ENCODE measurements at places on chromosomes 5 and 9. TPM values are rescaled to one million over a fixed set of nuclear protein-coding genes. Genes with fewer than 3 reads are reported as not detected.

DNA sequence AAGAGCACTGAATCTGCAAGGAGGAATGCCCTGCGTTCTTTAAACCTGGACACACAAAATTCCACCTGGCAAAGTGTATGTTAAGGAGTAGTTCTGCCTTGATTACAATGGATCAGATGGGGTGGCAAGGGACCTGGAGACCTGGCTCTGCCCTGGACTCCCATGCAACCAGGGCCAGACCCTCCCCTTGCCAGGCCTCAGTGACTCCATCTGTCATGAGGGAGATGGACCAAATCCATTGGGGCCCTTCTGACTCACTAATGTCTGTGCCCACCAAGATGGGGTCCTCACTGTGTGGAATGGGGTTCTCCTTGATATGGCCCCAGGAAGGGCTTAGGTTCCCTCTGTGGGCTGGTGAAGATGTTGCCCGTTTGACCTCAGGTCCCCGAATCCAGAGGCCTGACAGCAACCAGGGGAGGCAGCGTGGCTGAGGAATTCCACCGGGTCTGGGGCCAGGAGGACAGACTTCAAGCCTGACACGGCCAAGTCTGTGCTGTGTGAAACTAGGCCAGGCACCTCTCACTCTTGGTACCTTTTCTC lies 100.3 kb downstream of the PAX5 start:
- no peak for DNase-seq

- no peak for DNase-seq
These were observed 76.5 kb downstream of the COL5A1 start for GRCh38 chr9:134717924-134718645.

Gene HCN1
- 0.06 TPM for polyA plus RNA-seq

DNA sequence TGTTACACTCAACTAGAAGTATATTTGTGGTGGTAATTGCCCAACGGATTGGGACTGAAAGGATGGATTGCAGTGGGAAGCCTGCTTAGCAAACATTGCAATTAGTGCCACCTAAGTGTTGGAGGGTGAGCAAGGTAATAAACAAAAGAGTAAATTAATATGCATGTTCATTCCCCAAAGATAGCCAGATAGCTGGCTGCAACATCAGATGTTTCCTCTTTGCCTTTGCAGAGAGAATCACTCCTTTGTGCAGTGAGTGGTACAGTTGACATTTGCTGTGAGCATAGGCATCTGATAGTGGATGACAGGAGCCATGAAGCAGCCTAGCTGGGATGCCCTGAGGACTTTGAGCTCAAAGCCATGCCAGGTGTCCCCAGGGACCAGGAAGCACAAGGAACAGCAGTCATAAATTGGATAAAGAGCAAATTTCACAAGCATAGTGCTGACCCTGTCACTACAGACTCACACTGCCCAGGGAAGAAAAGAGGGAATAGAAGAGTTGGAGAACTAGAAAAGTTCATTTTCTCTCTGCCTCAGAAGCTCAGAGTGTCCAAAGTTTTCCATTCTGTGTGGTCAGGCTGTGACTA lies 336.1 kb upstream of the SLC30A5 start:
- DNase-seq = no peak

DNA sequence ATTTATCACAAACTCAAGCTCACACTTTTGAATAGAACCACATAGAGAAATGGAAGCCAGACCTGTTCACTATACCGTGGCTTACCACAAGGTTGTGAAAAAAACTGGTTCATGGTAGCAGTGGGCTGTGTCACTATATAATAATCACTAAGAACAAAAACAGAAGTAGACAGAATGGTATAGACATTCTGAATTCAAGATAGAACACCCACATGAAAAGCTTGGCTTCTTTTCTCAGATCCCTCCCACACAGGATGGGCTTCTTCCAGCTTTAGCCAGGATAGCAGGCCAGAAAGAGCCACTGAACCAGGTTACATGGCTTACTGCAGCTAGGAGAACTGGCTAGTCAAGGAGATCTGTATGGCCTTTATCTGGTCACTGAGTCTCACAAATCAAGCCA lies 6.1 kb upstream of the NRG2 start:
- no peak for DNase-seq

DNA sequence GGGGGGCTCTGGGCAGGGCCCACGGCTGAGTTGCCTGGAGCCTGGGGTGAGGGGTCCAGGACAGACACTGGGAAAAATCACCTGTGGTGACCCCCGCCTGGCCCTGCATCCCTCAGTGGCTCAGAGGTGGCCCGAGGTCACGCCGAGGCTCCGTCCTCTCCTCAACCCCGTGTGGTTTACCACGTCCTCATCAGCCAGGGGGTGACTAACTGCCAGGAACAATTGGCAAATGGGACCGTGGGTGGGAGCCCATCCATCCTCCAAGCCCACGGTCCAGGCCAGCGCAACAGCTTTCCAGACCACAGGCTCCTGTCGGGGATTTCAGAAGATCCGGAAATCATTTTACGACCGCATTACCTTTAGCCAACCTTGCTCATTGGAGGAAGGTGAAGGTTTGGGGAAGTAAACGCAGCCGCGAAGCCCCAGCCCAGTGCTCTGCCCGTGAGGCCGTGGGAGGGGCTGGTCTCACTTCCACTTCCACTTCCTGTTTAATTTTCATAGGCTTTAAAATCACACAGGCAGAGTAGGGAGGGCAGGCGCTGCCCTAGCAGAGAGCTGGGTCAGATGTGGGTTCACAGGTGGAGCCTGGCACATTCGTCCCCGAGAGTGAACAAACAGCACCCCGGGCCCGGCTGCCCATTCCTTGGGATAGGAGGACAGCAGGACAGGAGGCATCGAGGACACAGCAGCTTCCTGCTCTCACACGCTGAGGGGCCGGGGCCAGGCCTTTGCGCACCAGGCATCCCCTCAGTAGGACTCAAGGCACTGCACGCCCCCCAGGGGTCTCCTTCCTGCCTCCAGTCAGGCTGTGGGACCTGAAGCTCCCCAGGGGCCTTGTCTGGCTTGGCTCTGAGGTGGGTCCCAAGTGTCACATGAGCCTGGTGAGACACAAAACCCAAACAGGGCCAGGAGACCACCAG lies 19.8 kb upstream of the SLC9A3 start:
- DNase-seq = no peak

GRCh38 chr9:125262294-125262991 lies 817 bp downstream of the GAPVD1 start:
- peak; percentile 17 for DNase-seq

DNA sequence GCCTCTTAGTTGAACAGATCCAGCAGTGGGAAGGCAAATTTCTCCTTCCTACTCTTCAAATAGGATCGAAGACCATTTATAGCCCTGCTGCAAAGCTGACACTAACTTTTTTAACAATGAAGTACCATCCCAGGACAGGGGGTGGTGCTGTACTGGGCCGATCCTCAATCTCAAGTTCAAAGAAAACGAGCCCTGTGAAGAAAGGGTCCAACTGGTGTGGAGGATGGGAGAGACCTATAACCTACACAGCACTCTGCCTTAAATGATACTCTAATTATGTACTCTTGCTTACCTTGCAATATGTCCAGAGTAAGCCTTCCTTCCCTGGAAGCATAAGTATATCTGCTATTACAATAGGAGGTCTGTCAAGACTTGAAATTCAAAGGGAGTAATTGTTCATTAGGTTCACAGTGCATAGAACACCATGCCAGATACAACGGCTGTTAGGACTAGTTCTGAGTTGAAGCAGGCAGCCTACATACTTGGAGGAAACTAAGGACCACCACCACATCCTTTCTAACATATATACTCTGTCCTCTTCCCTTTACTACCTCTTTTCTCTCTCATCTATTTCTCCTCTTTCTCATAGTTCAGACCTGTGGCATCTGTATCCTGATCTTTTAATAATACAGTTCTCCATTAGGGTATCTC lies 6.2 kb downstream of the ETF1 start:
- no peak for DNase-seq

Gene THBS4
- 14.5 TPM for polyA plus RNA-seq

- DNase-seq = no peak
These were observed 32.6 kb upstream of the EGFL7 start for GRCh38 chr9:136629879-136630661.

Gene ASPN
- polyA plus RNA-seq = 256 TPM

Gene SLC34A3
- polyA plus RNA-seq = 13.7 TPM

- no peak for DNase-seq
These were observed 1750.6 kb upstream of the CDH9 start for GRCh38 chr5:28788954-28789353.

DNA sequence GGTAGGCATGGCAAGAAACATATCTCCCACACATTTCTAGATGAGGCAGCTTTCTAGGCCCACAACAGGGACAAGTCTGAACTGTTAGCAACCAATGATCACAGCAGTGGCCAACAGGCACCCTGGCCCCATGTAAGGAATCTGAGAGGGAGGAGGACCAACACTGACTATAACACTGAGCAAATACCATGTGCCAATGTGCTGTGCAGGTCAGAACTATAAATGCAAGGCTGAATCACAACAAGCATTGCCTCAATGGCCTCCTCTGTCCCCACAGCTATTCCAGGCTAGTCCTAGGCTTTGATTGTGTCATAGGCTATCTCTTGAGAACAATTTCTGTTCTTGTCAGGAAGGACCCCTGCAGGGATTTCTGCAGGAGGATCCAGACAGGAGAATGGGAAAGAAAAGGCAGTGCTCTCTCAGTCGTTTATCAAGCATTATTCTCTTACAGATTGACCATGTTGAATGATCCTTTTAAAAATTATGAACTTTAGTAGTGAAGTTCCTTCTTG lies 221.2 kb downstream of the TLE1 start:
- DNase-seq = no peak

DNA sequence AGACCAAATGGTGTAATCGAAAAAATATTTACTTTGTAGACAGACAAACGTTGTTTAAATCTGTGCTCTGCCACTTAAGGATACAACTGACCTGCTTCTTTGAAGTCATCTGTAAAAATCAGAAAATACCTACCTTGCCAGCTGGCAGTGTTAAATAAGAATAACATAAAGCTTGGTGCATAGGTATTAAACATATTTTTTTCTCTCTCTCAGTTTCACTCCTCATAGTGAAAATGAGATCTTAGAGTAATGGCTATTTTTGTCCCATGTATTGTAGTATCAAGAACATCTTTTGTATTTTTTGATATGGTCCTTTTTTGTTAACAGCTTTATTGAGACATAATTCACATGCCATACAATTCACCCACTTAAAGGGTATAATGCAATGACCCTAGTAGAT lies 17.9 kb upstream of the RANBP17 start:
- DNase-seq = no peak

Gene IFNA13
- polyA plus RNA-seq = not detected

DNA sequence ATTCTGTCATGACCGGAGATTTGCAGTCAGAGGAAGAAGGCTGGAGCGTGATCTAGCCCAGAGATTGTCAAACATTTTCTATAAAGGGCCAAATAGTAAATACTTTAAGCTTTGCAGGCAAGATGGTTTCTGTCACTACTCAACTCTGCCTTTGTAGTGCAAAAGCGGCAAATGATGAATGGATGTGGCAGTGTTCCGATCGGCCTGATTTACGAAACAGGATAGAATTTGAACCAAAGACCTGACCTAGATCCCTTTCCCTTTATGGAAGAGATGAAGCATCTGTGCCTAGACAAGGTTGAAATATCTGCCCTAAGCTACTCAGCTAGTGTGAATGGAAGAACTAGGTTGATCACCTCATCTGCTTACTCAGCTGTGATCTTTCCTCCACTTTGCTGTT lies 209.5 kb downstream of the YTHDC2 start:
- peak; percentile 79 for DNase-seq

Gene PCDHGA12
- polyA plus RNA-seq = 1.9 TPM

- no peak for DNase-seq
These were observed 1712.5 kb upstream of the C9orf72 start for GRCh38 chr9:29285818-29286217.

DNA sequence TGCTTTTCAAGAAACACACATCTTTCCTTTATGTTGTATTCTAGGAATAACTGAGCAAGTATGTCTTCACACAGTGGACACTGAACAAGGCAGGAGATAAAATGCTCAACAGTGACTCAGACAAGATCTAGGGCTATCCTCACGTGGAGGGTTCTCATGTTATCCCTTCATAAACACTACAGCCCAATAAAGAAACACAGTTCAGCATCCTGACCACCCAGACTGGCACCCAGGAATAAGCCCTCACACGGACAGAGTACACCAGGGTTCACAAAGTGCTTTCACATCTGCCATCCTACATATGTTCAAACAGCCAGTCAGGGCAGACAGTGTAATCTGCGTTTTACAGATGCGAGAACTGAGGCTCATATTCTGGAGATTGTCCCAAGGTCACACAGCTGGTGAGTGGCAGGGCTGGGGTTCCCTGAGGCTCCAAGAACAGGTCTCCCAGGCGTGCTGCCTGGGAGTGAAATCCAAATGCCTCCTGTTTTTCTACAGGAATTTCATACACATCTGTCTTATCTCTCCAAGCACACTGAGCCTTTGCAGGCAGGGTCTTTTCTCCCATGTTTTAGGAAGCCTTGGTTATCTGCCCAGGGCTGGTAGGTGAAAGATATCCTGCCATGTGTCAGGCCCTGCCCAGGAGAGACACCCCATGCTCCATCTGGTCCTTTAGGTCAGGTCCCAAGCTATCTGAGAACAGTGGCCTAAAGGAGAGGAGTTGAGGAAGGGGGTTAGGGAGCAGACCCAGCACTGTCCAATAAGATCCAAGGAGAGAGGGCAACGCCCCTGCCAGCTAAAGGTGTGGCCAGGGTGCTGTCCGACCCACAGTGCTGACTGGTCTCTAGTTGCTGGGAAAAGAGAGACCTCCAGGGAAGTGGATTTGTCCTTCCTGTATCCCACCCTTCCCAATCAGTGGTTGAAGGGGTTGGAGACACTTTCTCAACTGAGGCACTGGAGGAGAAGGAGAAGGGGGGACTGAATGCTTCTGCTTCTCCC lies 47.9 kb upstream of the XPA start:
- DNase-seq = no peak

GRCh38 chr5:140568443-140569063 lies 3.9 kb downstream of the SLC35A4 start:
- no peak for DNase-seq

DNA sequence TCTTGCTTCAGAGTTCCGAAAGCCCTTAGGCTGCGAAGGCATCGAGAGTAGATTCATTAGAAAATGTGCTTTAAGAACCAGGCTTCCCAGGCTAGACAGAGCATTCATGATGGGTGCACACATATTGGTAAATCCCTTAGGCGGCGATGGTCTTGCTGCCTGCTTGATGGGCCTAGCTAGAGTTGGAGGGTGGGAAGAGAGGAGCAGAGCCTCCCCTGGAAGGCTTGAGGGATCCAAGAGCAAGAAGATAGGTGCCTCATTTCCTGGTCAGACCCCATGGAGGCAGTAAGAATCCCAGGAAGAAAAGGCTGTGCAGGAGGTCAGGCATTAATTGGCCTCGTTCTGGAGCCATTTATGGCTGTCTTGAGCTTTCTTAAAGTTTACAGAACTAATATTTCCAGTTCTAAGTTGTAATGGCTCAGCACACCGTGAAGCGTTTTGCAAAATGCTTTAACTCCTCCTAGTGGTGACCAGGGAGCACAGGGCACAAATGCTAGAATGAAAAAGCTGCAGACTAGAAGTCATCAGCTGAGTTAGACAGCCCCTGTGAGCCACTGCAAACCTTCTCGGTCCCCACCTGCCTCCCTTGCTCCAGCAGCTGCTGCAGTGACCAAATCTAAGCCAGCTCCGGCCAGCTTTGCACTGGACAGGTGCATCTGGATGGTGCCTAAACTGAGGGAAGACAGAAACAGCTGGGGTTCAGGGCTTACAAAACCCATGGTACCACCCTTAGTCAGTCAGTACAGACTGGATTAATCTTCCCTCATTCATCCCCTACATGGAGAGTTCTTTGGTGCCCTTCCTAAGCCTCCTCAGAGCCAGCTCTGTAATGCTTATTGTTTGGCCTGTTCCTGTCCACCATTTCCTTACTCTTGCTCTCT lies 14.7 kb downstream of the SLC45A2 start:
- peak; percentile 35 for DNase-seq

- no peak for DNase-seq
These were observed 25.0 kb downstream of the ERBIN start for GRCh38 chr5:65951330-65951729.
